Type B pancreatic cell (in vitro differentiated cells): ENCODE measurements at places on chromosomes 12 and 14. TPM values are rescaled to one million over a fixed set of nuclear protein-coding genes. Genes with fewer than 3 reads are reported as not detected.

Gene TMED10
- 273 and 303 TPM in 2 replicates for total RNA-seq

Gene L2HGDH
- 10.8 and 13.3 TPM in 2 replicates for total RNA-seq

Gene TSPAN19
- total RNA-seq = 0.56 TPM in 1 of 2 replicates, not detected in the other

- DNase-seq = no peak
- H3K4me3 ChIP-seq = no peak overlapping the region
- H3K4me1 ChIP-seq = no peaks in the 10 kb centered on the region
- H3K27ac ChIP-seq = no peak overlapping the region
- peaks cover 13% of the 10 kb centered on the region for H3K27me3 ChIP-seq
Observed at GRCh38 chr12:112932485-112933128, 5.7 kb upstream of the OAS3 start.

DNA sequence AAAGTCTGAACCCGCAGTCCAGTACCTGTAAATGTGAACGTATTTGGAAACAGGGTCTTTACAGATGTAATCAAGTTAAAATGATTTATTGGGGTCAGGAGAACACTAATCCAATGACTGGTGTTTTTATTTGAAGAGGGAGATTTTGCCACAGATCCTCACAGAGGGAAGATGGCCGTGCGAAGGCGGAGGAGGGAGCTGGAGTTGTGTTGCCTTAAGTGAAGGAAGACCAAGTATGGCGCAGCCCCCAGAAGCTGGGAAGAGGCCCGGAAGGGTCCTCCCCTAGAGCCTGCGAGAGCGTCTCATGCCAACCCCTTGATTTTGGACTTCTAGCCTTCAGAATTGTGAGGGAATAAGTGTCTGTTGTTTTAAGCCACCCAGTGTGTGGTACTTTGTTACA, 102.8 kb upstream of the NUDT4 start:
- no peak for DNase-seq
- no peaks in the 10 kb centered on the region for H3K27me3 ChIP-seq
- no peak overlapping the region for H3K27ac ChIP-seq

- no peaks in the 10 kb centered on the region for H3K27me3 ChIP-seq
- DNase-seq = no peak
- peaks cover 36% of the 10 kb centered on the region for H3K4me1 ChIP-seq
- no peaks in the 10 kb centered on the region for H3K36me3 ChIP-seq
- H3K4me3 ChIP-seq = no peak overlapping the region
Observed at GRCh38 chr14:55805250-55805649, 225.2 kb downstream of the KTN1 start.
